ENCODE measurements at places on chromosomes 3 and 15.

GRCh38 chr3:77190374-77190773 is 150.5 kb downstream of the ROBO2 start:
- DNase-seq = no peak

DNA sequence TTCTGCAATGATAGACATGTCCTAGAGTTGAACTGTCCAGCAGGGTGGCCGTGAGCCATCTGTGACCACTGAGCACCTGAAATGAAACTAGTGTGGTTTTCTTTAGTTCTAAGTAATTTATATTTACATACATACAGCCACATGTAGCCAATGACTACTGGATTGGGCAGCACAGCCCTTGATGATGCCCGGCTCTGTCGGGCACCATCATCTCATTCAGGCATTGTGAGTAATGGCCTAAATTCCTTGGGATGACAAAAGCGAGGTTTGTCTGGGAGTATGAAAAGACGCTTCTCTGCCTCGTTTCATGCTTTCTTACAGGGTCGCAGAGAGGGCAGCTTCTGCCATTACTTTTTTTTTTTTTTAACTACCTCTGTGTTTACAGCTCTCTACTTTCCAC is 251.9 kb upstream of the HES1 start:
- no peak for DNase-seq

GRCh38 chr15:45790325-45790943 is 155.6 kb downstream of the SQOR start:
- peak; percentile 17 for DNase-seq

- no peak for DNase-seq
Observed at GRCh38 chr15:44500555-44500954, 36.4 kb upstream of the EIF3J start.

DNA sequence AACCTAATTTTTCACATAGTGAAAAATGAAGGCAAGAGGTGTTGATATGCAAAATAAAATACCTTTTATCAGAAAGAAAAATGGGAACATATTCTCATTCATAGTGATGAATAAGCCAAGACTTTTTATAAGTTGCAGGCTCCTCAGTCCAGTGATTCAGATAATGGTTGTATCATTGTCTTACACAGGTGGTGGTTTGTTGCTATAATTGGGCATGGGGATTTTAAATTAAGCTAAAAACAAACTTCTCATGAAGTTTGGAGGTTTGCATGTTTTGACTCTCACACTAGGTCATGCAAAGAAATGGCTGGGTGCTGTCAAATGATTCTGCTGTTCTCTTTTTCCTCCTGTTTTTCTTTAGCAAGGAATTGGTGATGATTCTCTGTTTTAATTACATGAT is 60.8 kb upstream of the SKIL start:
- DNase-seq = no peak
